ENCODE measurements at places on chromosomes 4 and X.
A peak's percentile ranks its signal among the peaks of the same experiment; 100 is the strongest.

DNA sequence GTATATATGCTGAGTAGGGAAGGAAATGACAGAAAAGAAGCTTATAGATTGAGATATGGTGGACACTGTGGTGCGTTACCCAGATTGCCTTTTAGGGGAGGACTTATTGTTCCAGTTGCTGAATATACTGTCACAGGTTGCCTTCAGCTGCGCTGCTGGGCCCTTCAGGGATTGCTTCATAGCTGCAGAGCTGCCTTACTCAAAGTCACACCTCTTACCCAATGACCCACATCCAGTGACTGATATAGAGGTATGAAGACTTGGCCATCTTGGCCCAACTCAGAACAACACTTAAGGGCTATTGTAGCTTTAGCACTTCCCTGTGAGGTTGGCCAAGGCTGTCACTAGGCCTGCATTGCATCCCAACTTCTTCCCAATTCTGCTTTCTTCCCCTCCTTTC lies 63.4 kb upstream of the TMEM164 start:
- DNase-seq = no peak

GRCh38 chr4:149891426-149891825 lies 75.8 kb upstream of the IQCM start:
- DNase-seq = no peak

- DNase-seq = no peak
These were observed 38.1 kb upstream of the NYX start for GRCh38 chrX:41409006-41409405.

DNA sequence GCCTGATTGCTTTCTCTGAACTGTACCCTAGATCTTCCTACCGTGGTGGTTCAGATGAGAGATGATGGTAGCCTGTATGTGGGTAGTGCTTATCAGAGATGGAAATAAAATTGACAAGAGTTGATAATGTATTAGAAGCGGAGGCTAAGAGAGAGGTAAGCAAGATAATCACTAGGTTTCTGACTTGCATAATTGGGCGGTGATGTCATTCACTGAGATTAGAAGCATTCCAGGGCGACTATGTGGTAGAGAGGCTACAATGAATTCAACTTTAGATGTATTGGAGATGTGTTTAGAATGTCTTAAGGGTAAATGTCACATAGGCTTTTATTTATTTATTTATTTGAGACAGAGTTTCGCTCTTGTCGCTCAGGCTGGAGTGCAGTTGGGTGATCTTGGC lies 415 bp upstream of the TENM3 start:
- DNase-seq = no peak

- no peak for DNase-seq
These were observed 149.8 kb upstream of the RASGEF1B start for GRCh38 chr4:81621490-81621889.

DNA sequence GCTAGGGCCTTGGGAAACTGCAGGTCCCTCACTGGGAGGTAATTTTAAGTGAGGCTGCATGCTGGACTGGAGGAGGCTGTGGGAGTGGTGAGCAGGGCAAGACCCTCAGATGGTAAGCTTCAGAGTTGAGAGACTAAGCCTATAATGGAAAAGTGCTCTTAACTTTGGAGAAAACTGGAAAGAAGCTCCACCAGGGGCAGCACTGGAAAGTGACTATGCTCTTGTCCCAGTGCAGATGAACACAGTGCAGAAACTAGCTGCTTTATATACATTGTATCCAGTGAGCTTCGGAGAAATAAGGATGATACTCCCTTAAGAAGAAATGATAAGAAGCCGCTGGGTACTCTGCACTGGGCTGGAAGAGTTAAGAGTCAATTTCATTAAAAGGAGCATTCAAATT lies 3.2 kb upstream of the MAGEB2 start:
- DNase-seq = no peak

DNA sequence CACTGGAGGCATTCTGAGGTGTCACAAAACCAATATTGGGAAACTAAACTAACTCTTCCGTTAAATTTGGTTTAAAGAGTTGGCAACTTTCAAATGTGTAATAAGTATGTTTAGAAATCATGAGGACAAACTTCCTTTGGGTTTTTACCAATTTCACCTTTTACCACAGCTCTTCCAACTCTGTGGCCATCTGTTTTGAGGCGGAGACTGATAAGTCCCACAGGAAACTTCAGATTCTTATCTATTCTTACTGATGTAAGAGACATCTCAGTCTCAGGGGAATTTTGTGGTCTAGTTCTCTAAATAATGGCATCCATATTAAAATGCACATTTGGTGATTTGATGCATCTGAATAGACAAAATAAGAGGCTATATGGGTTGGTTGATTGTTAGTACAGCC lies 229.2 kb upstream of the AFF2 start:
- DNase-seq = no peak

- DNase-seq = no peak
These were observed 1238.3 kb downstream of the TECRL start for GRCh38 chr4:63170923-63171322.

GRCh38 chr4:165199722-165200121 lies 7.6 kb upstream of the KLHL2 start:
- DNase-seq = no peak

DNA sequence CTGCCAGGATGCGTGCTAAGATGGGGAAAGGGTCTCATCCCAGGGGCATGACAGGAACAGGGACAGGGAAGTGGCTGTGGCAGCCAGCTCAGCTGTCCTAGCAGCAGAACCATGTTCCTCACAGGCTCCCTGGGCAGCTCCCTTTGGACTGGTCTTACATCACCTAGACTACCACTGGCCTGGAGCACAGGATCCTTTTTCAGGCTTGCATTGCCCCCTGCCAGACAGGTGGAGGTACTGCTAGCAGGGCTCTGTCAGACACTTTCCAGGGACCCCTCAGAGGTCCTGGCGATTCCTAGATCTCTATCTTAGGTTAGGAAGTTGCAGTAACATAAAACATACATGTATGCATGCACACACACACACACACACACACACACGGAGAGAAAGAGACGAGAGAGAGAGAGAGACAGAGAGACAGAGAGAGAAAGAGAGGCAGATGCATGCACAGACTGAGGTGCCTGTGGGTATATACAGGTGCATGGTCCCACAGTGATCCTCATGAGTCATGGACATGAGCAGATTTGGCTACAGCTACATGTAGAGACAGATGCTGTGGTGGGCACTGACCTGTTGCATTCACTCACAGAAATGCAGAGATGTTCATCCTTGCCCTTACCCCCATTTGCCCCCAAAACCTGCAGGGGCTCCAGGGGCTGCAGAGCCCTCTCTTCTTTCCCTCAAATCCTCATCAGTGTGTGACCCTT lies 63.6 kb downstream of the STARD8 start:
- peak; percentile 52 for DNase-seq

- no peak for DNase-seq
These were observed 21.8 kb downstream of the ANK2 start for GRCh38 chr4:113071274-113071673.

DNA sequence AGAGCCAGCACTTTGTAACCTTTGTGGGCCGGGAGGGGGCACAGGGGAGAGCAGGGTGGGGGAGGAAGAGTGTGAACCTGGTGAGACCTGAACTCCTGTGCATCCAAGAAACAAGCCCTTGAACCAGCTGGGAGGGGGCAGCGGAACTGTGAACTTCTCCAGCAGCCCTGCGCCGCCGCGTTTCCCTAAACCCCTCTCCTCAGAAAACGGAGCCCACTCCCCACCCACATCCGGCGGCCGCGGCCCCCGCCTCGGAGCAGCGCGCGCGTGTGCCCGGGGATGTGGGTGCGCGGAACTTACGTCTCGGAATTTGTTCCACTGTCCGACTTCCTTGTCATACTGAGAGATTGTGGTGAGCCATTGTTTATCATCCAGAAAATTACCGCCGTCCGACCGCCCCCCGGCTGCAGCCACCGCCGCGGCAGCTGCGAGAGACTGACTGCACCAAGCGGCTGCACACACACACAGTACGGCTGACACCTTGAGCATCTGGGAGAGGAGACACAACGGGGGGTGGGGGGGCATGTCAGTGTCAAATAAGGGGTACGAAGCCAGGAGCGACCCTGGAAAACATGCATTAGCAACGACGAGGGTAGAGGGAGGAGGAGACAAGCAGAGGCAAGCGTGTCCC lies 494 bp downstream of the SPOCK3 start:
- DNase-seq = peak; percentile 46

- no peak for DNase-seq
These were observed 75.6 kb upstream of the RXFP1 start for GRCh38 chr4:158446106-158446505.

- DNase-seq = peak; percentile 77
These were observed 60.9 kb downstream of the UGT8 start for GRCh38 chr4:114659386-114660008.

DNA sequence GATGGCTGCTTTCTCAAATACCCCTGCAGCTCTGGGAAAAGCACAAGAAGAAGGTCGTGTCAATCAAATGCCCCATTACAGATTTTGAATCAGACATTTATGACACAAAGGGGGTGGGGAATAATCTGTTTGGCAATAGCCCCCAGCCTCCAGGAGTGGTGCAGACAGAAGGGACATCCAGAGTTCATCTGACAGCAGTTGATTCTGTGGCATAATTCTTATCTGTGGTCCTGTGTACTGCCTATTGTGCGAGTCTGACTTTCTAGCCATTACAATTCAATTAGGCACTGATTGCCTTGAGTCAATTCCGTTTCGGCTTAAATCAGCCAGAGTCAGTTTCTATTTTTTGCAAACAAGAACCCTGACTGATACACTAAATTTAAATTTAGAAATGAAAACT lies 28.6 kb upstream of the DCLK2 start:
- no peak for DNase-seq

- no peak for DNase-seq
These were observed 42.8 kb upstream of the HPF1 start for GRCh38 chr4:169800541-169800940.

GRCh38 chr4:64784125-64784524 lies 374.9 kb upstream of the TECRL start:
- peak; percentile 16 for DNase-seq
